Adipocyte (in vitro differentiated cells): ENCODE measurements at places on chromosomes 6 and 20.

GRCh38 chr20:23125159-23125558 lies 39.0 kb upstream of the CD93 start:
- DNase-seq = no peak

GRCh38 chr6:12137480-12137879 lies 125.4 kb downstream of the HIVEP1 start:
- peak; percentile 92 for DNase-seq

- DNase-seq = no peak
Observed at GRCh38 chr6:144347933-144348332, 62.8 kb downstream of the UTRN start.

DNA sequence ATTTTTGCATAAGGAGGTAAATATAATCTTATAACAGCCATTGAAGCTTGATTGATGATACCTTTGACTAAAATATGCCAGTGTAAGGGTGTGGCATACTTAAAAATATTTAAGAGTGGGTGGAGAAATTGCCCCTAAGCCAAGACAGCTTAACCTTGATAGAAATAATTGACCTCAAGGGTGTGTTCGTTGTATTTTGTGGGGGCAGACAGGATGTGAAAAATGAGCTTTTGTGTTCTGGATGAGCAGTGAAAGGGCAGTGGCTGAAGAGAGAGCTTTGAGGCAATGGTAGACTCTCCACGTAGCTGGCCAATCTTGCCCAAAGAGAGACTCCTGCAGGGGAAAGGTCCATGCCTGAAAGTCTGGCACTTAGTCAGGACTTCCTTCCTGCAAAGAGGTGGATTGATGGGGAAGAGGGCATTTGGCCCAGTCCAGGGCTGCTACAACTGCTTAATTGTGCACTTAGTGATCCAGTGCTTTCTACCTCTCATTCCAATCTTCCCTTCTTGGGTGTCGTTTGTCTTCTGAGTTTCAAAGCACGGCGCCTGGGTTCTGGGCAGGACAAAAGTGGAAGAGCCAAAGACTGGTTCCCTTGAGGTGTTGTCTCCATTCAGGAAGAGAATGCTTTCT lies 15.6 kb upstream of the CD109 start:
- no peak for DNase-seq

- no peak for DNase-seq
Observed at GRCh38 chr6:37077191-37077904, 71.9 kb downstream of the FGD2 start.

GRCh38 chr20:41098703-41099250 lies 38.6 kb upstream of the PLCG1 start:
- DNase-seq = peak; percentile 91

DNA sequence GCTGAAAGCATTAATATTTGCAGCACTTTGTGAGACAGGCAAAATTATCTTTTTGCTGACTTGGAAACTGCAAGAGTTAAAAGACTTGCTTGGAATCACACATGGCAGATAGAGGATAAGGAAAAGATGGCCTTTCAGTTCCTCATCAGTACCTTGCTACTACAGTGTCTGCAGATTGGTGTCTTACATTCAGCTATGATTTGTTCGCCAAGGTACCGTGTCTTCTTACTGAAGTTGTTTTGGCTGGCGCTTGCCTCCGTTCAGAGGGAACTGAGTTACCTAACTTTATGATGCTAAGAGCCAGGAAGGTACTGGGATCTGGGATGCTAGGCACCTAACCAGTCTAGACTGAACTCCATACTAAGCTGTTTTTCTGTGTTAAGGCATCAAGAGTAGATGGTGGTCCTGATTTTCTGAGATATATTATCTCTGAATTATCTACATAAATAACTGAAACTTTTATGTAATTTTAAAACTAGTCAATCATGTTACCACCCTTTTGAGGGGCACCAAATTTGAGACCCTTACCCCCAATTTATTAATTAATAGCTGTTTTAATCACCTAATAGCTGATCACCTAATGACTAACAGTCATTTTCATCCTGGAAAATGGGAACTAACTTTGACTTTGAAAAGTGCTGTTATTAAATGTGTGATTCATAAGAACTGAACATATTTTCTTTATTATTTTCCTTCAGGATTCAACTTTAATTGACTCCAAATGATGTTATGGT lies 2.5 kb downstream of the WTAP start:
- peak; percentile 31 for DNase-seq

DNA sequence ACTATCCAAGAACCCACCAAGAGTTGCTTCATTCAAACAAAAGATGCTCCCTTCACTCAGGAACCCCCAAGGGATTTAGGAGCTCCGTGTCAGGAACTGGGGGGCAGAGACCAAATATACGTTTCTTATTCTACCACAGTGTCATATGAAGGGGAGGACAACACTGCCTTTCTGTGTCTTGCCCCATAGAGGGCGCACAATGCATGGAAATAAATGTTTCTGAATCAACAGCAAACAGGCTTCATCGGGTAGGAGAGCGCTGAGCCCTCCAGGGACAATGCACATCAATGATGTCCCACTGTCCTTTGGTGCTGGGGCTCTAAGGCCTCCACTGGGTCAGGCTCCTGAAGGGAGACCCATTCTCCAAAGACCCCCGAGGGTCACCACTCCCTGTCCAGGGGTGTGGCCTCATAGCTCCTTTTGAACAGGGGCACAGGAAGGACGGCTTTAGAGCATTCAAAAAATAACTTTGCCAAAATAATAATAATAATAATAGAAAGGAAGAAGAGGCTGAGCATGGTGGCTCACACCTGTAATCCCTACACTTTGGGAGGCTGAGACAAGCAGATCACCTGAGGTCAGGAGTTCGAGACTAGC lies 31.1 kb downstream of the PLG start:
- DNase-seq = peak; percentile 61

DNA sequence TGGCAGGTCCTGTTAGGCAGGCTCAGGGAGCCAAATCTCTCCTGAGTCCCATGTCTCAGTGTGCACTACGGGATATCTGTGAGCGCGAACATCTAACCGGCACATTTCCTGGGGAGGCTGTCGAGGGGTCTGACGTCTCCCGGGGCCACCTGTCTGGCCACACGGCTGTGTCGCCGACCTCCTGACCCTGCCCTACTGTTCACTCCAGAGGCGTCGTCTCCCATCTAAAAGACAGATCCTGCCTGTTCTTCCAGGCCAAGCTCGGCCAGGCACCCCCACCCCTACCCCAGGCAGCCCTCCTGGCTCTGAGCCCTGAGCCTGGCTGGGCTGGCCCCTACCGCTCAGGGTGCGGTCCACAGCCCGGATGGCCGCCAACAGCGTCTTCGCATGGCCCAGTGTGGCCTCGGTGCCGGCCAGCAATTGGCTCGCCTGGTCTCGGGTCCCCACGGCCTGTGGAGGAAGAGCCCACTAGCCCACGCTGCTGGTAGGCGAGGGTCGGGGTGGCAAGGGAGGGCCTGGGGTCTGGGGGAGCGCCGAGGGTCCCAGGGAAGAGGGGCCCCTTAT lies 16.6 kb downstream of the ADRM1 start:
- no peak for DNase-seq

DNA sequence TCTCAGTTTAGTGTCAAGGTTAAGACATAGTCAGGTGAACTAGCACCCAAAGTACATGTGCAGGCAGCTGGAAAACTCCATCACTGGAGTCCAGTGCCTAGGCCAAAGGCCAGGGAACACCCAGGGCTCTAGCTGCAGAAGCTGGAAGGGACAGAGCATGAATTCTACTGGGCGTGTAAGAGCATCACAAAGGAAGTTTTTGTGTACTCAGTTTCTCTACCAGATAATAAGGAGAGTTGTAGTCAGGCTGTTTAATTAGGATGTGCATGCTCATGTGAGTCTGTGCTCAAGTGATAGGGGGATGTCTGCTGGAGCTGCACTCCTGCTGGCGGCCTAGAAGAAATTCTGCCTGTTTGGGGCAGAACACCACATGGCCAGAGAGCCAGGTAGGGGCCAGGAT lies 8.1 kb downstream of the L3MBTL1 start:
- no peak for DNase-seq

GRCh38 chr20:50379049-50379990 lies 130.9 kb upstream of the PTPN1 start:
- DNase-seq = peak; percentile 25

DNA sequence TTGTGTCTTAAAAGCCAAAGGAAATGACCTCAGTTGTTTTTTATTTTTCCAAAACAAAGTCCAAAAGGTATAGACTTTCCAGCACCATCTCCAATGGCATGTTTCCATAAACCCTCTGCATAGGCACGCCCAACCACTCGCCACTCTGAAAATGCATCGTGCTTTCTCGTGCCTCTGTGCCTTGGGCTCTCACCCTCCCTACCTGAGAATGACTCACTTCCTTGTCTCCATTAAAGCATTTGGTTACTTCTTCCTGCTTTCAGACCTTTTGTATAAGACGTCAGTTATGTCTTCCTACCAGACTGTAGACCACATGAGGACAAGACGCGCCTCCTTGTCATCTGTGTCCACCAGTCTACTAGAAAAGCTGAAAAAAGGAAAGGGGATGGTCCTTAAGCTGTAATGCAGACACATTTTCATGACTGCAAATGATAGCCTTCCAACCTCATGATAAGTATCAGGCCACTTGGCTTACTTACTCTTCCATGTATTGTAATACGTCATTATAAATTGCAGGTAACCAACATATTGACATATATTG lies 61.2 kb upstream of the CDYL start:
- DNase-seq = no peak

- peak; percentile 70 for DNase-seq
Observed at GRCh38 chr6:149566410-149567193, 427 bp downstream of the GINM1 start.

GRCh38 chr6:3259491-3259958 lies 778 bp downstream of the PSMG4 start:
- DNase-seq = peak; percentile 64

DNA sequence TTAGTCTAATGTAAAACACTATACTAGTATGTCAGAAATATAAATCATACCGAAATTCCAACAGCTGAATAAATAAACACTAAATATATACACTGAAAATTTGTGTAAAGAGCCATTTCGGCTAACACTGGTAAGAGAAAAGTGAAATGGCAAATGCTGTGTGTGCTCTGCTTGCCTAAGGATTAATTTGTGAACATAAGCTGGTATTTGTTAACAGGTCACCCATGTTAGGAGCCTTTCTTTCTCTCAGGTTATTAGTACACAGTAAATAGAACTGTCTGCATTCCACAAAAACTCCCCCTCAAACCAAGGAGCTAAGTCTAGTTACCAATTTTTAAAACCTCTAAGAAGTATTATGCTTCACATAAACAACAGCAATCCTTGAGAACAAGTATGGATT lies 27.0 kb downstream of the ELOVL5 start:
- no peak for DNase-seq

- no peak for DNase-seq
Observed at GRCh38 chr20:22381812-22382416, 202.5 kb downstream of the FOXA2 start.

DNA sequence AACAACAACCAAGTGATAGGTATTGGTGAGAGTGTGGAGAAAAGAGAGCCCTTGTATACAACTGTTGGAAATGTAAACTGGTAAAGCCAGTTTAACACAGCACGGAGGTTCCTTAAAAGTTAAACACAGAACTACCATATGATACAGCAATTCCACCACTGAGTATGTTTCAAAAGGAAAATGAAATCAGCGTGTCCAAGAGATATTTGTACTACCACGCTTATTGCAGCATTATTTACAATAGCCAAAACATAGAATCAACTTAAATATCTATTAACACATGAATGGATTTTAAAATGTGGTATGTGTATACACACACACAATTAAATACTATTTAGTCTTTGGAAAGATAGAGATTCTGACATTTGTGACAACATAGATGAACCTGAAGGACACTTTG lies 1.1 kb downstream of the PTCHD4 start:
- peak; percentile 46 for DNase-seq

DNA sequence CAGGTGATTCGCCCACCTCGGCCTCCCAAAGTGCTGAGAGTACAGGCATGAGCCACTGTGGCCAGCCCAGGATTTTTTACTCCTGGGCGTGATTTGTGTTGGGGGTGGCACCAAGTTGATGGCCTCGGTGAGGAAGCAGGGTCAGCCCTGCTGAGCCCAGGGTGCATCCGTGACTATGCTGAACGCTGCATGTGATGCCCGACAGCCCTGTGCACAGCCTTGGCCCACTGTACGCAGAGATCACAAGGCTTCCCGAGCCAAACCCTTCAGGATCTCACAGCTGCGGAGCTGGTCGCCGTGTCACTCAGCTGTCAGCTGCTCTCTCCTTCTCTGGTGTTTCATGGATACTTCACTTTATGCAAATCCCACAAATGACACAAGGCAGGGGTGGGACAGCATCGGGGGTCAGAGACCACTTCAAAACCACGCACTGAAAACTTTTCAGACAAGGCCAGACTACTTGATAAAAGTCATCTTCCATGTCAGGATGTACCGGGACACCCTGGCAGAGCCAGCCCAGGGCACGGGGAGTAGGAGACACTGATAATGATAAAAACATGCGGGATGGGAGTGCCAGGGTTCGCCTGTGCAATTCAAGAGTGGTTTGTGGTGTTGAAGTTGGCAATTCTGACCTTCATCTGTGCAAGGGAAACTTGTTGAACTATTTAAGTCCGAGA lies 31.2 kb upstream of the RPS6KA2 start:
- DNase-seq = no peak

- DNase-seq = no peak
Observed at GRCh38 chr6:162649271-162649670, 78.3 kb downstream of the PRKN start.

- DNase-seq = peak; percentile 92
Observed at GRCh38 chr20:45290677-45291355, 15.8 kb upstream of the RBPJL start.

DNA sequence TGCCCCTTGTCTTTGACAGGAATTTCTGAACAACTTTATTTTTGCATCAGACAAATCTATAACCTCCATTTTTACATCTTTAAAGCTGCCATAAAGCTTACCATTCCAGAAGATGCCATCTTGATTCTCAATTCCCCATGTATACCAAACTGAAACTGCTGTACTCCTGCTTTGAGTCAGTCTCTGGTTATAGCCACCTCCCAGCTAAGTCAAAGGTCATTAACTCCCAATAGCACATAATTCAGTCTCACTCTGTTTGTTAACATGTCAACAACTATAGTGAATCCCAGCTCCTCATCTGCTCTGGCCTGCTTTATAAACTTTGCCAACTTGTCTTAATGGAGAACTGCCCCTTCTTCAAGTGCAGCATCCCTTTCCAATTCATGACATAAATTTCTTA lies 343.6 kb downstream of the FRK start:
- DNase-seq = no peak

DNA sequence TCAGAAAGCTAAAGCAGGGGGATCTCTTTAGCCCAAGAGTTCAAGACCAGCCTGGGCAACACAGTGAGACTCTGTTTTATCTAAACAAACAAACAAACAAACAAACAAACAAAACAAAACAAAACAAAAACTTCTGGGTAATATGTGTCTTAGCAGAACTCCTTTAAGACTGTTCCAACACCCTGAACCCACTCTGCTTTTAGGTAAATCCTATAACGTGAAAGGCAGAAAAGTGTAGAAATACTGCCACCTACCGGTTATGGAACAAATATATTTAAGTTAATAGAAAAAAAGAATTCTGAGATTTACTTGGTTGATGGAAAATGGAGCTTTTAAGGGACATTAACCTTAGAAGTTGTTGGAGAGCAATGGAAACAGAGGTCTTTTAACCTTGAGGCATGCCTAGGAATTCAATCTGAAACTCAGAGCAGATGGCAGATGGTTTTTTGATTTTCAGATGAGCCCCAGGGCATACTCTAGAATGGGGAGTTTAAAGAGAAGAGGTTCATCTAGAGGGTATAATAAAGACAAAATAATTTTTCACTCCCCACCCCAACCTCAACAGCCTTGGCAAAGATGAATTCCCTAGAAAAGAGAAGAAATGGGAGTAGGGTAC lies 38.5 kb downstream of the SOD2 start:
- DNase-seq = peak; percentile 91

- no peak for DNase-seq
Observed at GRCh38 chr6:87574237-87574804, 15.5 kb downstream of the RARS2 start.

GRCh38 chr6:53583451-53583850 lies 38.5 kb upstream of the GCLC start:
- no peak for DNase-seq
